ENCODE measurements at places on chromosomes 11 and 22.

DNA sequence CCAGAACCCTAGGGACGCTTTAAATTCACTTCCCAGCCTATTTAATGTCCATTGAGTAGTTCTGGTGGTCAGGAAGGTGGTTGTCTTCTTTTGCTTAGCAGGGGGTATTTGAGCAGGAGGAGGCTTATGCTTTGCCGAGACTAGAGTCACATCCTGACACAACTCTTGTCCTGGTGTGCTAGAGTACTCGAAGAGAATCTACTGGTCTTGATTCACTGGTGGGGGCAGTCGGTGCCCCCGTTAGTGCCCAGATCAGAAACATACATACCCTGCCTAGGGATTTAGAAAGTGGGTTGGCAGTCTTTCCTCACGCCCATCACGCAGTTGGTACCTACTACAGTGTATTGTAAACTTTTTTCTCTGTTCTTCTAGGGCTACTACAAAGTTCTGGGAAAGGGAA, 2.7 kb downstream of the RPL27A start:
- no peak for DNase-seq

GRCh38 chr22:38401336-38402084, 53.5 kb downstream of the KCNJ4 start:
- no peak for DNase-seq

DNA sequence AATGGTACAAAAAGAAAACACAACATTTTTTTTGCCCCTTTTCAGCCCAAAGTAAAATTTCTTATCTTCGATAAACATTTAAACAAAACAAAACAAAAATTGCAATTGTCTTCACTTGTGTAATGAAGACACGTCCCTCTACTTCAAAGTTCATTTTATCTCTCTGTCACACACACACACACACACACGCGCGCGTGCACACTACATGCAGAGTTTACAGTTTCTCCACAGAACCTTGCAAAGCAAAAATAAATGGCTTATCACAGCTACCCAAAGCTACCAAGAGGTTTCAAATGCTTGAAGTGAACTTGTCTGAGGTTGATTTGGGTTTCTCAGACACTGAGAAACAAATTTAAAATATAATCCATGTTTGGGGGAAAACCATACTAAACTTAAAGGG, 72.3 kb downstream of the ETS1 start:
- no peak for DNase-seq

DNA sequence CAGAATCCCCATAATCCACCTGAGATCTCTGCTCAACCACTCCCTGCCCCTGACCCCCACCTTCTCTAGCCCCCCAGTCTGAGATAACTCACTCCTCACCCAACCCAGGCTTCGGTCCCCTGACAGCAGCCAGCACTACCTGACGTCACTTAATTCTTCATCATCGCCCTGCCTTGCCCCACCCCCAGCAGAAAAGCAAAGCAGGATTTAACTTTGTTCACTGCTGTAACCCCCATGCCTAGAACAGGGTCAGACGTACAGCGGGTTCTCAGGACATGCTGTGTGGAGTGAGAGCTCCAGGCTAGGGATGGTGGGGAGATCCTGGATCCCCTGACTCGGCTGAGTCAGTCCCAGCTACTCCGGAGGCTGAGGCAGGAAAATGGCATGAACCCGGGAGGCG, 45.8 kb downstream of the ELFN2 start:
- DNase-seq = no peak

DNA sequence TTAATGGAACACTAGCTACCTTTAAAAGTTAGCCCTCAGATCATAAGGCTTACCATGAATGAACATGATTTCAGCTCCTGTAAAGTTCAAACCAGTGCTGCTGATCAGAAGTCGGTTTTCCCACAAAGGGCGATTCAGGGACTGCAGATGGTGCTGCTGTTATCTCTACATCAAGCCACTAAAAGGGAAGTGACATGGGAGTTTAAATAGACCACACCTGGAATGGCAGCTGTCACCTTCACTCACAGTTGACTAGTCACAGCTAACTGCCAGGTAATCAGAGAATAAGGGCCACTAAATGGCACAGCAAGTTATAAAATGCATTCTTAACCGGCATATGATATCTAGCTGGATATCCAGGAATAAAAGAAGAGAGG, 581.1 kb upstream of the ARHGAP42 start:
- no peak for DNase-seq

- DNase-seq = no peak
Observed at GRCh38 chr11:1933416-1934334, 13.5 kb upstream of the MRPL23 start.
